ENCODE measurements at places on chromosomes 4 and X.

- no peak for DNase-seq
Observed at GRCh38 chr4:106493086-106493485, 124.5 kb upstream of the GIMD1 start.

GRCh38 chrX:117851025-117851424 lies 265.6 kb downstream of the KLHL13 start:
- DNase-seq = no peak

DNA sequence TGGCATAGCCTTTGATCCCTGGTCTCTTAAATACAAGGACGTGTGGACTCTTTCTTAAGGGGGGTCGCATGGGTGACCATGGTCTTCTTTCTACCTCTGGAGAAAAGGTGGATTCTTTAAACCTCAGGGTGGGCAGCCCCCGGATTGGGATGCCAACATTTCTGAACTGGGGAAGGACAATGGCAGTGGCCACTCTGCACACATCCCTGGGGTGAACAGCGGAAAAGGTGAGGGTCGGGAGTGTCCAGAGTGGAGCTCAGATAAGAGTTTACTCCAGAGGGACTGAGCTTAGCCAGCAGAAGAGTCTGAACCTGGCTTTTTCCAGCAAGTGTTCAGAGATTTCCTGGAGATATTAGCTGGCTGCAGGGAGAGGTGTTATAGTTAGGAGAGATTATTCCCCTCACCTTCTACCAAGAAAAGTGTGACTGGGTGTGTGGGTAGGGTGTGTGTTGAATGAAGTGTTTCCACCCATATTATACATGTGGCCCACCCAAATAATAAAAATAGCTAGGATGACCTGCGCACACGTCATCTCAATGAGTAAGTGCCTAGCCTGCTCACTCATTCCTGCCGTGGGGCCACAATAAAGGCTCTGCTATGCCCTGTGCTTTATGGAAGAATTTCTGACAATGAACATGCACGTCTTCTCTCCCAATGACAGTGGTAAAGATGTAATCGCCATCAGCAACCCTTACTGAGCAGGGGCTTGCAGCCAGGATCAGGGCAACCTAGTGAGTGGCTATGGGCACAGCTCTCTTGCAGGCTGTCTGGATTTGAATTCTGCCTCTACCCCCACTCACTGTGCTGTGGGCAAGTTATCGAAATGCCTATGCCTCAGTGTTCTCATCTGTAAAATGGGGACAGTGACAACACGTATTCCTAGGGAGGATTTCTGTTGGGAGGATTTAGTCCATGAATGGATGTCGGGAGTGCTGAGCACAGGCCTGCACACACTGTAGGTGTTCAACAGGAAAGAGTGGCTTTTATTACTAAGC lies 76.6 kb downstream of the SLC2A9 start:
- no peak for DNase-seq

DNA sequence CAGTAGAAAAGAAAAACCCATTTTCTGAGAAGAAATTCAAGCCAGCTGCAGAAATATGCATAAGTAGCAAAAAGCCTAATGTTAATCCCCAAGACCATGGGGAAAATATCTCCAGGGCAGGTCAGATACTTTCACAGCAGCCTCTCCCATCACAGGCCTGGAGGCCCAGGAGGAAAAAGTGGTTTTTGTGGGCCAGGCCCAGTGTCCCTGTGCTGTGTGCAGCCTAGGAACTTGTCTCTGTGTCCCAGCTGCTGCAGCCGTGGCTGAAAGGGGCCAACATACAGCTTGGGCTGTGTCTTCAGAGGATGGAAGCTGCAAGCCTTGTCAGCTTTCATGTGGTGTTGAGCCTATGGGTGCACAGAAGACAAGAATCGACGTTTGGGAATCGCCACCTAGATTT lies 581.0 kb downstream of the C4orf33 start:
- no peak for DNase-seq

- no peak for DNase-seq
Observed at GRCh38 chr4:109164011-109164410, 138.4 kb downstream of the COL25A1 start.

DNA sequence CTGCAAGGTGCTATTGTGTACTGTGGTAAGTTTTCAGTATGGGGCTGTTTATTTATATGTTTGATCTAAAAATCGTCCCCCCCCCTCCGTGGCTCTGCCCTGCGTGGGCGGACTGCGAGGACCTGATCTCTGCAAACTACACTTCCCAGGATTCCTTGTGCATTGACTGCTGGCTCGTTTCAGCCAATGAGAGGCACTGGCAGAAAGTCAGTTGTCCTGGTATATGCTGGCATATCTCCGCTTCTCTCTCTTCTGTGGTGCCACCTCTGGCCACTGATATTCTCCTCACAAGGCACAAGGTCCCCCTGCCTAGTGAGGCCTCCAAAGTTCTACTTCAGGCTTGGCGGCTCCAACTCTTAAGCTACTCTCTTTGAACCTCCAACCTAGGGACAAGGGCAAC lies 168.8 kb upstream of the ZFP42 start:
- no peak for DNase-seq

DNA sequence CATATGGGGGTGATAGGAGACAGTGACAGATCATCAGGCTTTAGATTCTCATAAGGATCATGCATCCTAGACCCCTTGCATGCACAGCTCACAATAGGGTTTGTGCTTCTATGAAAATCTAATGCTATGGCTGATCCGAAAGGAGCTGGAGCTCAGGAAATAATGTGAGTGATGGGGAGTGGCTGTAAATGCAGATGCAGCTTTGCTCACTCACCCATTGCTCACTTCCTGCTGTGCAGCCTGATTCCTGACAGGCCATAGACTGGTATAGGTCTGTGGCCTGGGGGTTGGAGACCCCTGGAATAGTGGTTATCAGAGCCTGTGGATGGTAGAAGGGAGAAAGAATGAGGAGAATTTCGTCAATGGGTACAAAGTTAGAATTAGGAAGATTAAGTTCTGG lies 2751.1 kb downstream of the ARAP2 start:
- no peak for DNase-seq

DNA sequence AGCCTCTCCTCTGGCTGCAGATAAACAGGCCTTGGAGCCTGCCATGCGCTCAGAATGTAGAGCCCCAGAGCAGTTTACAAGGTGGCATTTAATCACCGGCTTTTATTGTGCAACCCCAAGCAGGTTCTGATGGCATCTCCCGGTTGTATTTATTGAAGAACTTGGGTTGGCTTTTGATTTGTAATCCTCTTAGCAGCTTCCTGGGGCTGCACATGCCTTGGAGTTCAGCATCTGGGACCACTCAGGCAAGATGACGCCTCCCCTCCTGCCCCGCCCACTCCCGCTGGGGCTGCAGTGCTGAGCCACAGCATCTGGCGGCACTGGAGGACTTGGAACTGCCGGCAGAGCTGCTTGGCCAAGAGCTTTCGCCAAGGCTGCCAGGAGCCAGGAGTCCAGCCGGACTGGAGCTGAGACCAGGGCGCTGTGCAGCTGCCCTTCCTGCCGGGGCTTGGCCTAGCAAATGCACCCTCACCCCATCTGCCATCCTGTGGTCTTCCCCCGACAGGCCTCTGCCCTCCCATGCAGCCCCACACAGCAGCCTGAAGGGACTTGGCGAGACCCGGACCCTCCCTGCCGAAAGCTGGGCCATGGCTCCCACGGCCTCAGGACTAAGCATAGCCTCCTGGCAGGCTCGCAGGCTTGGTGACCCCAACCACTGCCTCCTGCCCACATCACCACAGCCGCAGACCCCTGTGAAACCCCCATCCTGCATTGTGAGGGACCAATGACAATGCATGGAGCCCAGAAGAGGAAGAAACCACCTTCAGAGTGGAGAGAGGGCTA lies 5.4 kb downstream of the HTRA3 start:
- DNase-seq = peak; percentile 98

DNA sequence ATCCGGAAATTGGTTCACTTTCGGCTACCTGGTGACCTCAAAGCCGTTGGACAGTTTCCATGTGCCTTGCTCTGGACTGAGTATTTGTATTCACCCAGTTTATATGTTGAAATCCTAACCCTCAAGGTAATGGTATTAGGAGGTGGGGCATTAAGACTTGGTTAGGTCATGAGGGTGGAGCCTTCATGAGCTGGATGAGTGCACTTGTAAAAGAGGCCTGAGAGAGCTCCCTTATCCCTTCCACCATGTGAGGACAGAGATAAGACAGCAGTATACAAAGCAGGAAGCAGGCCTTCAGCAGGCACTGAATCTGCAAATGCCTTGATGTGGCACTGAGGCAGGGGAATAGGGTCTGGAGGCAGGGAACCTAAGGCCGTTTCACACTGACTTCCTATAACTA lies 5.3 kb upstream of the OPHN1 start:
- no peak for DNase-seq

DNA sequence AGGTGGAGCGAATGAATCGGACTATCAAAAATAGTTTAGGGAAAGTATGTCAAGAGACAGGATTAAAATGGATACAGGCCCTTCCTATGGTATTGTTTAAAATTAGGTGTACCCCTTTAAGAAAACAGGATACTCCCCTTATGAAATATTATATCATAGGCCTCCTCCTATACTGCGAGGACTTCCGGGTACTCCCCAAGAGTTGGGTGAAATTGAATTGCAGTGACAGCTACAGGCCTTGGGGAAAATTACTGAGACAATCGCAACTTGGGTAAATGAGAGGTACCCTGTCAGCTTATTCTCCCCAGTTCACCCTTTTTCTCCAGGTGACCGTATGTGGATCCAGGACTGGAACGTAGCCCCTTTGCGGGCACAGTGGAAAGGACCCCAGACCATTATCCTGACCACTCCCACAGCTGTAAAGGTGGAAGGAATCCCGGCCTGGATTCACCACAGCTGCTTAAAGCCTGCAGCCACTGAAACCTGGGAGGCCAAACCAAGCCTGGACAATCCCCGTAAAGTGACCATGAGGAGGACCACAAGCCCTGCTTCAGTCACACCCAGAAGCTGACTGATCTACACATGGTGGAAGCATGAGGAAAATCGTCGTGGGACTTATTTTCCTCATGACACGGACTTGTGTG lies 1138.1 kb downstream of the ARAP2 start:
- DNase-seq = no peak

DNA sequence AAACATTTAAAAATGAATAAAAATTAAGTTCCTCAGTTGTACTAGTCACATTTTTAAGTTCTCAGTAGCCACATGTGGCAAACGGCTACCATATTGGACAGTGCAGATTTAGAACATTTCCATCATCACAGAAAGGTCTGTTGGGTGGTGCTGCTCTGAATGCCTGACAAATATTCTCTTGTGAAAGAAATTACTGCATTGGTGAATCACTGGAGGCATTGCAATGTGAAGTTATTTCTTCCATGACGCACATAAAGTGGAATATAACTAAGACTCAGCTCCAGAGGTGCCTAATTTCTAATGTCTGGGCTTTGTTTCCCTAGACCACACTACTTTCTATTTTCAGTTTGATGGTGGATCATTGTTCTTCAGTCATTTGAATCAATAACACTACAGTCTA lies 44.9 kb downstream of the CLNK start:
- DNase-seq = no peak

- no peak for DNase-seq
Observed at GRCh38 chr4:34790131-34790530, 1454.2 kb downstream of the ARAP2 start.

GRCh38 chr4:146333187-146333894 lies 119.0 kb downstream of the REELD1 start:
- DNase-seq = no peak

DNA sequence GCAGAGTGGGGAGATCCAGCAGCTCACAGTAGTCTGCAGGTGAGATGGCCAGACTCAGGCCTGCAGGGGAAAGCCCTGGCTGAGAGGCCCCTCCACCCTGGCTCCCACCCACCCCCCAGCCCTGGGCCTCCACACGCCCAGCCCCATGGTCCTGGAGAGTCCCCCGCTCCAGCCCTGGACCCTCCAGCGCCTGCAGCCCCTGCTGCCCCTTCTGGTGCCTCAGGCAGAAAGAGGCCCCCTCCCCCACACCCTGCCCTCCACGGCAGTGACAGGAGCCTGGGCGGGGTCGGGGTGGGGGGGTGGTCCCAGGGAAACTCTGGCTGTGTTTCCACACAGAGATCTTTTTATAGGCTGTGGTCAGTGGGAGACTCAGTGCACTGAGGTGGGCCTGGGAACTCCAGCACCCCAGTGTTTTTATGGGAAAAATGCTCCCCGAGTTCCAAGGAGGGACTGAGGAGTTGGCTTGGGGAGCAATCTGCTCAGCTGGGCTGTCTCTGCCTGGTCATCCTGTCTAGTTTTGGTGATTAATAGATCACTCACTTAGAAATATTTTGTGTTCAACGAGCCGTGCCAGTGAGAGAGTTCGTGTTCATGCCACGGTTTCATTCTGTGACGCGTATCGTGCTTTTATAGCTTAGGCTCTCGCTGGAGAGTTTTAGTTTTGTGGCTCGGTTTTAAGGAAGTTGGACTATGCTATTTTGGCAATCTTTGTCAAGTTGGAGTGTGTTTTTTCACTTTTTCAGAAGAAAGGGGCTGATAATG lies 53.1 kb upstream of the HGFAC start:
- peak; percentile 71 for DNase-seq

- DNase-seq = peak; percentile 73
Observed at GRCh38 chrX:13110433-13111324, 66.3 kb upstream of the FAM9C start.

DNA sequence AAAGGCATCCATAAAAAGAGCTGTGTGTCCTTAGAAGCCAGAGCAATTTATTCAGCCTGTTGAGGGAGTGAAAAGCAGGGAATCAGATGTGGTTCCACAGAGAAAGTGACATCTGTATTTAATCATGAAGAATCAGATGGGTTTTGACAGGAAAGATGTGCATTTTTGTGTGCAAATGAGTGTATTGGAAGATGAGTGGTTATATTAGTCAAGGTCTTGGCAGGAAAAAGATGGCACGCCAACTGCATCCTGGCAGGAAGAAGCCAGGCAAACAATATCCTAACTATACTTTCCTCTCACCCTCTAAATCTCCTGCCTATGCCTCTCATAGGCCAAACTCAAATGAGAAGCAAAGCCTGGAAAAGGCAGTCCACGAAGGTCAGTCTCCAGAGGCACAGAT lies 59.1 kb downstream of the SCFD2 start:
- no peak for DNase-seq

DNA sequence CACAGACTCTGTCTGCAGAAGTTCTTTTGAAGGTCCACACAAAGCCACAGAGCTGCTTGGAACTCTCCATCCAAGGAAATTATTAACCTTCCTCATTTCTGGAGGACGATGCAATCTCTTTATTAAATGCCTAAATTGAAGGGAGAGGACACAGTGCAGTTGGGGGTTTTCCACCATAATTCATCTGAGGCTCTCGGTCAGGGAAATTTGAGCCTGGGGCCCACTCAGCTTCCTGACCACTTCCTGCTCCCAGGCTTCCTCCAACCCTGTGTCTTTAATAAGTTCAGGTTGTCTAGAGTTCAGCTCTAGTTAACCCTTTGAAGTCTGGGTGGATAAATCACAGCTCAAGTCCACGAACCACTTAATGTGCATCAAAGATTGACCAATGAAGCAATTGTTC lies 58.5 kb downstream of the PRPS1 start:
- DNase-seq = no peak

Measured in sigmoid colon (tissue), 7 donors.